ENCODE measurements at places on chromosomes 11 and 22.

GRCh38 chr11:41522391-41522790, 62.9 kb upstream of the LRRC4C start:
- DNase-seq, result no peak

- no peak for DNase-seq
These were observed 57.2 kb downstream of the CABIN1 start for GRCh38 chr22:24068377-24068680.

DNA sequence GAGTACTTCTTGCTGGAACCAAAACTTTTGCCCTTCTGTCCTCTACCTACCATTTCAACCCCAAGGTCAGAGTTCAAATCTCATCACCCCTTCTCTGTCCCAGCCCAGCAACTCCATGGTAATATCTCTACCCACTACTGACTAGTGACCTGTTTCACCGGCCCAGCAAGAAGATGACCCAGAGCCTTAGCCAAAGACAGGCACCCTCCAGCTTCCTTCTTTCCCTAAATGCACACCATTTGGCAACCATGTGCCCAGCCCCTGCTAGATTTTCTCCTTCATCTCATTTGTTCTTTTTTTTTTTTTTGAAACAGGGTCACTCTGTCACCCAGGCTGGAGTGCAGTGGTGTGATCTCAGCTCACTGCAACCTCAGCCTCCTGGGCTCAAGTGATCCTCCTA, 14.9 kb downstream of the ARAP1 start:
- DNase-seq, result no peak

DNA sequence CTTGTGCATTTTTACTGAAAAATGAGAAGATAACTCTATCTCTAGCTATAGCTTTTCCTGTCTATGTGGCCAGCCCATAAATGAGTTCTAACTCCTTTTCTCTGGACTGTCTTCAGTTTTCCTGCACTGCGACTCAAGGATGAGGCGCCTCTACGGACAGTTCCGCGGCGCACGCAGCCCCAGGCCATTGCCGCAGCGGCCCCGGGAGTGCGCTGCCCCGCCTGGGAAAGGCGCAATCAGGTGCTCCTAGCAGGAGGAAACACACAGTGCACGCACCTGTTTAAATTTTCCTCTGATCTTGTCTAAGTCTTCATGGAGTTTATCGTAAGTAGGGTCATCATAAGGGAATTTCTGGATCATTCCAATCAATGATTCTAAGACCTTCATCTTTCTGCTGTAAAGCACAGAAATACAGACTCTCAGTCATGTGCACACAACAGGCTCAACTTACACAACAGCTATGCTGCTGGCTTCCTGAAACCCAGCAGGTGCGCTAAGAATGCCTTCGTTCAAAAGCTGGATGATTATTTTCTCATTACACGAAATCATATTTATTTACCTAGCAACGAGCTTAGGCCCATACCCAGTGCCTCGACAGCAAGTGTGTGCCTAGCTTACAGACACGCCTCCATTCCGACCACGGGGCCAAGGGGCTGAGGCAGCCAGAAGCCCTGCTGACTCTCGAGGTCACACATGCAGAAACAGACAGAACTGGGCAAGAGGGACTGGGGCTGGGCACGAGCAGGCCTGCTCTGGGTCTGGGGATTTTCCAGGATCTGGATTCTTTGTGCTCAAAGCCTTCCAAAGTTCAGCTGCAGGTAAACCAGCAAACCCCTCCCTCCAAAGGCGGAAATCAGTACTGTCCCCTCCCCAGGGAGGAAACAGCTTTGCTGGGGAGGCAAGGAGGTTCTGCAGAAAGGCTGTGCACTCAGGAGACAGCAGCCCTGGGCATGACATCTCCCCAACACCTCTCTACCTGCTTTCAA, 7.2 kb downstream of the LTO1 start:
- no peak for DNase-seq

DNA sequence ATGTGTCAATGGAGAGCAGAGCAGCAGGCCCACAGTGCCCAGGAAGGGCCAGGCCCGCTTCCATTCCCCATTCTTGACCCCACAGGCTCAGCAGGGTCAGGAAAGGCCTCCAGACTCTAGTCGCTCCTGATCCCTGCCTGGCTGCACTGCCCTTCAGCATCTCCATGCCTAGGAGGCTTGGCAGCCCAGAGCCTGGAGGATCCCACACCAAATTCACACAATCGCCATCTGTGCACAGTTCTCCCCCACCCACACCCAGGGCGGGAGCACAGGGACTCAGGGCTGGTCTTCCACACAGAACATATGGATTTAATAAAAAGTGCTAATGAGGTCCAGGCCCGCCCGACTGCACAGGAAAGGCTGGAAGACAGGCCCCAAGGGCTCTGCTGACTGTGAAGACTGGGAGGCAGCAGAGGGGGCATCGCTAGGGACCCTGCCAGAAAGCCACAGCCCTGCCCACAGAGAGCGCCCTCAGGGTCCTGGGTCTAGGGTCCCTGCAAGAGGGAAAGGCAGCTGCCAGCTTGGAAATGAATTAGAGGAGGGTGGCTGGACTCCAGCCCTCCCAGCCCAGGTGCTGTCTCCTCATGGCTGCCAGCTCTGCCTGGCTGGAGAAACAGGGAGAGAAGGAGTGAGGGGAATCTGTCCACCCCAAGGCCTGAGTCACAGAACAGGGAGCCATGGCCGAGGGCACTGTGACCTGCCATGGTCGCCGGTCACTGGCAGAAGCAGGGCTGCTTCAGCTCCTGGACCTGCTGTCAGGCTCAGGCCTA, 39.7 kb downstream of the DKK3 start:
- DNase-seq, result no peak

GRCh38 chr11:78195917-78196560, 7.3 kb downstream of the USP35 start:
- DNase-seq, result no peak

GRCh38 chr11:34165786-34166555, 60.5 kb downstream of the NAT10 start:
- no peak for DNase-seq

GRCh38 chr11:10609636-10610035, 41.2 kb upstream of the LYVE1 start:
- no peak for DNase-seq

GRCh38 chr11:120785576-120785975, 238.3 kb upstream of the TBCEL start:
- no peak for DNase-seq

DNA sequence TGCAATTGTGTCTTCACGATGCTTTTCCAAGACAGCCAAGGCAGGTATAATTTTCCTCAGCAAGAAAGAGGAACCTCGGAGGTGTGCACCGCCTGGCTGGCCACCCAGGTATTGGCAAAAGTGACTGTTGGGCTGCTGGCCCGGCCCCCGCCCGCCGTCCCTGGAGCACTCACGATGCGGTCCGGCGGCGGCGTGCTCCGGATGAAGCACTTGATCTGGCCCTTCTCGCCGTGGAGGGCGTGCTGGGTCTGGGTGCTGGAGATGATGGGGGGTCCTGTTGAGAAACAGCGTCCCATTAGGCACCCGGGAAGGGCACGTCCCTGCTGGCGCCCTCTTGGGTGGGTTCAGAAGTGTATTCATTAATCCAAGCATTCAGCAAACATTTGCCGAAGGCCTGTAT, 84.8 kb downstream of the ST3GAL4 start:
- no peak for DNase-seq

GRCh38 chr11:125341676-125342075, 154.4 kb downstream of the FEZ1 start:
- DNase-seq, result no peak

GRCh38 chr11:19957294-19957943, 202.9 kb downstream of the DBX1 start:
- no peak for DNase-seq

- no peak for DNase-seq
These were observed 20.4 kb downstream of the ZNRF3 start for GRCh38 chr22:28903729-28904128.

GRCh38 chr11:76663486-76663810, 7.1 kb downstream of the LRRC32 start:
- DNase-seq, result no peak

DNA sequence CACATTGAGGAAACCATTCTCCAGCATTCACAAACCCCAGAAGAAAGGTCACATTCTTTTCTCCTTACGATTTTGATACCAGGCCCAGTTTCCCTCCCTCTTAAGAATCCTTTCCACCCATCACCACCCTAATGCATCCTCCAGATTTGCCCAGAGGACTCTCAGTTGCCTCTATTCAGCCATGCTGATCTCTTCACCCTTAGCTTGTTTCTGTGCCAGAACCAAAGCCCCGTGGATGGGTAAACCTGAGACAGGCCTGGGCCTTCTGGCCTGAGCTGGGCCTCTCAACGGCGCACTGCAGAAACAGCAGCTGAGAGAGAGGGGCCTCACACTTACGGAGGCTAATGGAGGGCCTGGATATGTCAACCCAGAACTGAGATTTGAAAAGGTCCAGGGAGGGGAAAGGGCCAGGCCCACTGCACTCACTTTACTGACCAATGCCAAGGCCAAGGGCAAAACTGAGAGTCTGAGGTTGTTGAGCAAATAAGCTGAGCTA, 32.2 kb upstream of the OAF start:
- no peak for DNase-seq

Data from effector CD4-positive, alpha-beta T cell (primary cell).